T-helper 9 cell (primary cell): ENCODE measurements at places on chromosomes 5 and 9.

- no peak for DNase-seq
These were observed 54.1 kb upstream of the ZNF366 start for GRCh38 chr5:72561148-72561972.

DNA sequence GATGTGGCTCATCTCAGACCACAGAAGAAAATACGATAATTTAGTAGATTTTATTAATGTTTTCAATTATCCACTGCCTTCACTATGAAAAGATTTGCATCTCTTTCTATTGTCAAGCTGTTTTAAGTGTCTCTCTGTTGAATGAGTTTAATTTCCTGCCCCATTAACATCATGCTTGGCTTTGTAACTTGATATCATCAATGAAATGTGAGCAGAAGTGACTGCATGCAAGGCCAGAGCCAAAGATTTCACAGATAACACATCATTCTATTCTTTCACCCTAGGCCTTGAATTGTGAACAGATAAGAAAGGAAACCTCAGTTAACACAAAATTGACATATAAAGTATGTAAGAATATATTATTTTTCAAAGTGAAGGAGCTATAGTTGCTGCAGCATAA lies 986.4 kb upstream of the CDH18 start:
- DNase-seq: no peak

DNA sequence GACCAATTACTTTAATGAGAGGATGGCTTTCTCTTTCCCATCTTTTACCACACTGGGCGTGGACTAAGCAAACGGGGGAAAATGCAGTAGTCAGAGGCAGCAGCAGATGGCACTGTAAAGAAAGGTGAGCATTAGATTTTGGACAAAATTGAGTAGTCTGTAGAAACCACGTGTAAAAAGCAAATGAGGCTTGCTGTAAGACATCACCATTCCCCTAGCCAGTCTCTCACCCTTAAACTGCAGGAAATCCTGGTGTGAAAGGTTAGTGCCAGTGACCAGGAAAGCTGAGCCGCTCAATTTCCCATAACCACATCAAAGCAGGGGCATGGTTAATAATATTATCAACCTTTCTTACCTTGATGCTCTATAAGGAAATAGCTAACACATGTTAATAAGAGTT lies 31.8 kb downstream of the SPATA31C2 start:
- DNase-seq: no peak

GRCh38 chr5:176166427-176166826 lies 71.8 kb upstream of the SIMC1 start:
- DNase-seq: no peak

DNA sequence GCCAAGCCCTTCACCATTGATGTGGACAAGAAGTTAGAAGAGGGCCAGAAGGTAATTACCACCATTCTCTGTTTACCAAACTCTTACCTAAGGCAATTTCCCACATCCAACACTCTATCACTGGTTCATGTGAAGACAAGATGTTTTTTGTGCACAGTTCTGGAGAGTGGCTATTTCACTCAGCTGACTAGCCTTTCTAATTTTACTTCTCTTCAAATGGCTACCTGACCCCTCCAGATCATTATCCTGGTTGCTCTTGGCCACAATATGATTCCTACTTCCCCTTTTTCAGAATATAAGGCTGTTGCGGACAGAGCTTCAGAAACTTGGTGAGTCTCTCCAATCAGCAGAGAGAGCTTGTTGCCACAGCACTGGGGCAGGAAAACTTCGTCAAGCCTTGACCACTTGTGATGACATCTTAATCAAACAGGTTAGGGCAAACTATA lies 7.1 kb downstream of the KIF20A start:
- DNase-seq: no peak

- DNase-seq: no peak
These were observed 59.9 kb downstream of the HABP4 start for GRCh38 chr9:96509848-96510247.

DNA sequence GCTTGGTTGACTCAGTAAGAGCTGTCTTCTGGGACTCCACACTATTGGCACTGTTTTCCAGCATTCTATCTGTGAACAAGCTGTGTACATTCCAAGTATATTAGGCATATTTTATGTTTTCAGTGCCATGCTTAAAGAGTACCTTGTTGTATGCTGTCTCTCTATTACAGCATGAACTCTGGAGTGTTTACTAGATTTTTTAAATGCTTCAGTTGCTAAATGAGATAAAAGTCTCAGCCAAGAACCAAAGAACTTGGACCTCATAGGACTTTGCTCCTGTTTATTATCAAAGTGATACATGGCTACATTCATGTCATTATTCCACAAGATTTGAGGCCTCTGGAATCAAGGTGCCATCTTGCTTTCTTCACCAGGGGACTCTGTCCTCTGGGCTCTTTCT lies 167.2 kb downstream of the C9orf152 start:
- DNase-seq: no peak

GRCh38 chr5:82158755-82159413 lies 119.3 kb downstream of the RPS23 start:
- DNase-seq: no peak

DNA sequence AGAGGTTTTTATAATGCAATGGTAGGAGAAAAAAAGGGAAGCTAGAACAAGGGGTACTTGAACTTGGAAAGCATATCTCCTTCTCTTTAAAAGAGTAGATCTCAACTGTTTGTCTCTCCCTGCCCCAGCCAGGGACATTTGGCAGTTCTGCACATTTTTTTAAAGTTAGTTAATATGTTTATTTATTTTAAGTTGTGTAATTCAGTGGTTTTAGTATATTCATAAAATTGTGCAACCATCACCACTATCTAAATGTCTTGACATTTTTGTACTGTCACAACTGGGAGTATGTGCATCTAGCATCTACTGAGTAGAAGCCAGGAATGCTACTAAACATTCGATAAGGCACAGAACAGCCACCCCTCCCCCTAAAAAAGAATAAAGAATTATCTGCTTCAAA lies 103.5 kb upstream of the DPYSL3 start:
- no peak for DNase-seq

GRCh38 chr5:37806476-37806875 lies 33.4 kb downstream of the GDNF start:
- DNase-seq: no peak

- DNase-seq: no peak
These were observed 203.8 kb downstream of the SNCAIP start for GRCh38 chr5:122515709-122516431.

DNA sequence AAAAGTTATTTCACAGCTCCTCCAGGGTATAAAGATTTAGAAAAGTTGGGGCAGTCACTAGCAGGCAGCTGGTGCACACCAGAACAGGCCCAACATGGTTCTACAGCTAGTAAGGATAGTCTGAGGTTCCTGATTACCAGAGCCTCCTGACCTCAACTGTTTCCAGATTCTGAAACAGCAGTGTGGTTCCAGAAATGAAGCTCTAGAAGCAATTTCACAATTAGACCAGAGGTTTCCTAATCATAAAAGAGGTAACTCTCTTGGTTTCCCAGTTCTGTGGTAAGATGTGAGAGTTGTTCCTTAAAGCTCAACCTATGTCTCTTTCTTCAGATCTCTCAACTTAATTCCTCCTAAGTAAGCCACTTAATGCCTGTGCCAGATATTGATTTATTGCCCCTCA lies 11.9 kb downstream of the AGTPBP1 start:
- DNase-seq: no peak

DNA sequence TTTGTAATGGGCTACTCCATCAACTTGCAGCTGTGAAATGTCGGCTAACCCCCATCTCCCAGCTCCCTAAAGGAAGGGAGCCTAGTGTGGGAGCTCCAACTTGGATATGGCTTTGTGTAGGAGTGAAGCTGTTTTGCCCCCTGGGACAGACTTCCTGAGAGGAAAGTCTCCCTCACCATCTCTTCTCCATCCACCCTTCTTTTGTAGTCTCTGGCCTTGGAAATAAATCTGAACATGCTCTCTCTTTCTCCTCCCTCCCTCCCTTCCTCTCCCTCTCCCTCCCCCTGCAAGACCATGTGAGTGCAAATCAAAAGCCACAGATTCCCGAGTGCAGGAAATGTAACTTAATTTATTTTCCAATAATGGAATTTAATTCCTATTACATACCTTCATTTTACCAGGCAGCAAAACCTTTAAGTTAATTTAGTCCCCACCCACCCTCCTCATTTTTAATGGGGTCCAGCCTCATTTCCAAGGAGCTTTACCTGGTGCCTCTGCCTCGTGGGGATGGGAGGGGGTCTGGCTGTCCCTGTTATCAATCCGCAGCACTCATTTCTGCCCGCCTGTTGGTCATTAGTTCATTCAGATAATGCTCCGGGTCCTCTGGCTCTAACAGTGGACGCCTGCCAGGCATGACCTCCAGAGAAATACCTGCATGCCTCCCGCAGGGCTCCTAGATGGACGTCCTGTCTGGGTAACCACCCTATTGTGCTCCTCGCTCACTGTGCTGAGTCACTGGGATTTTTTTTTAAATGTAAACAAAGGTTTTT lies 122.9 kb upstream of the TAF11L2 start:
- no peak for DNase-seq

DNA sequence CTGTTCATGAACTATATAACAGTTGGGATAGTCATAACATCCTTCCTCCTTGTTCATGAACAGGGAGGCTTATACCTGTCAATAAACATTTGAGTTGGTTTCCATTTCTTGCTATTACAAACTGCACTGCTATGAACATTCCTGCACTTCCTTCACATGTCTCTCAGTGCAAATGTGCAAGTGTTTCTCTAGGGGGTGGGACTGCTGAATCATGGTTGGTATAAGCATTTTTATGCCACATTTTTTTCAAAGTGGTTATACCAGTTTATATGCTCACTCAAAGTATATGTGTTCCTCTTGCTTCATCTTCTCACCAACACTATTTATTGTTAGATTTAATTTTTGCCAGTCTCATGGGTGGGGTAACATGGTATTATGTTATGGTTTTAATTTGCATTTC lies 25.8 kb upstream of the TPD52L3 start:
- no peak for DNase-seq

DNA sequence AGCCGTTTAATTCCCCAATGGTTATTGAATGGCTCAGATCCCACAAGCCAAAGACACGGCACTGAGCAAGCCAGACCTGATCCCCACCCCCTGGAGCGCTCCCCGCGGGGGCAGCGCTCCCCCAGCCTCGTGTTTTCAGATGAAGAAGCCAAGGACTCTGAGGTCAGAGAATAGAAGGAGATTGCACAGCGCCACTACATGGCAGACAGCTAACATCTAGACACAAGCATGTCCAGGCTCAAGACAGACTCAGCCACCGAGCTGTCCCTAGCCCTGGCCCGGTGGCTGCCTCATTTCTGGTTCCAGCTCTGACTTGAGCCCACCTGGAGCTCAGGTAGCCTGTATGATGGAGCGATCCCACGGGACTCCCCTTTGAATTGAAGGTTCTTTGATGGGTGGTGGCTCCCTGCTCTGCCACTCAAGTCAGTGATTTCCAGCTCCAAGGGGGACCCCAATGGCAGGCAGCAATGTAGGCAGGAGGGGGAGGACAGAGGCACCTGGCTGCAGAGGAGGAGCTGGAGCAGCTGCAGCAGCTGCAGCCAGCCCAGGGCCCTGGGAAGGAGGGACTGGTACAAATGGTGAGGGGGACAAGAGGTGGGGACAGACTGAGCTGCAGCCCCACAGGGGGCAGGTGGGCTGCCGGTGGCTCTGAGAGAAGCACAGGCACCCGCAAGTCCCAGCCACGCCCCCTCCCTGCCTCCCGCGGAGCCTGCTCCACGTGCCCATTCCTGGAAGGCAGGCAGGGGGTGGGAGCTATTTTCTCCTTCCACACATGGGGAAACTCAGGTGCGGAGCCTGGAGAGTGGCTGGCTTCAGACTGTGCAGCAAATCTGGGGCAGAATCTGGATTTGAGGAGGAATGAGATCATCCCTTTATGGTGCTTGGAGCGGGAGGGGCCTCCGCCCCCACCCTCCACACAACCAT lies 40.2 kb downstream of the NTNG2 start:
- DNase-seq: no peak

GRCh38 chr5:107213025-107213424 lies 457.7 kb downstream of the EFNA5 start:
- DNase-seq: no peak

DNA sequence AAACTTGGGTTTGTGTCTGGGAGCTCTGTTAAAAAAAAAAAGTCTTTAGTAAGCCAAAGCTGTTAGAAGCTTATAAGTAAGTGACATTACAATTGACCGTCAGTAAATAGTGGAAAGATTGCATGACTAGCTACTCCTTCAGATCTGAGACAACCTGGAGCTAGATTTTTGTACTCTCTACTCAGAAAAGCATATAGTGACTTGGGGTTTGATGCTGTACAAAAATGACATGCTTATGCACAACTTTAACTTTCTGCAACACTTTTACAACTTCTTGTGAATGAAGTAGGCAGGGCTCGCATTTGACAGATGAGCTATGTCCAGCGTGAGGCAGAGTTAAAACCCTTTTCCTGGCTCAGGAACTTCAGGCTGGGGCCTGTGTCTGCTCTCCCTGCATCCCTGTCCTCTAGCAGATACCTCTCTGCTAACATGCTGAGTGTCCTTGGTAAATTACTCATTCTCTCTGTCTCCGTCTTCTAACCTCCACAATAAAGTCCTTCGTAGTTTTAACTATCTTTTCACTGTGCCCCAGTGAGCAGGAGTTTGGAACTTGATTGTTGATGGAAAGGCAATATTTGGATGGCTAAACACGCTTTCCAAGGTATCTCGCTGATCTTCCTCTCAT lies 471 bp upstream of the GHR start:
- no peak for DNase-seq

- DNase-seq: no peak
These were observed 30.0 kb upstream of the GRIA1 start for GRCh38 chr5:153460421-153460820.

- DNase-seq: no peak
These were observed 26.2 kb upstream of the IRX4 start for GRCh38 chr5:1908931-1909330.

GRCh38 chr5:17228821-17229291 lies 11.4 kb downstream of the BASP1 start:
- DNase-seq: no peak

GRCh38 chr5:59393585-59394420 lies 499.7 kb downstream of the PDE4D start:
- no peak for DNase-seq

GRCh38 chr5:4862500-4862899 lies 277.6 kb upstream of the ADAMTS16 start:
- DNase-seq: no peak

- no peak for DNase-seq
These were observed 49.8 kb upstream of the SH3PXD2B start for GRCh38 chr5:172503925-172504700.

DNA sequence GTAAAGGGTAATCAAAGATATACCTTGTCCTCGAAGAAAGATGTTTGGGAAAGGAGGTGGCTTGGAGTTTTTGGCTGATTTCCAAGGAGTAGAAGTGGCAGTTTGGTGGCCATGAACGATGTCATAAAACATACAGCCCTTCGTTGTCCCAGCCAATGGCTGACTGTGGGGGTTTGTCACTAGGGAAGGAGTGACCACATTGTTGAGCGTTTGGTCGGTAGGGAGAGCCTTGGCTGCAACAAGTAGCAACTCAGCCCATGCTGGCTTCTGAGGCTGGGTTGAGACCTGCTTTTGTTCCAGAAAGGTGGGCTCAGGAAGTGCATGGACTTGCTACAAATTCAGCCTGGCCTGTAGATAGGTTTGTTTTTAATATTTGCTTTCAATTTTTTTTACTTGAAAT lies 128.3 kb downstream of the BOD1 start:
- DNase-seq: no peak
